ENCODE measurements at places on chromosomes 5 and 9.
A peak's percentile ranks its signal among the peaks of the same experiment; 100 is the strongest.

DNA sequence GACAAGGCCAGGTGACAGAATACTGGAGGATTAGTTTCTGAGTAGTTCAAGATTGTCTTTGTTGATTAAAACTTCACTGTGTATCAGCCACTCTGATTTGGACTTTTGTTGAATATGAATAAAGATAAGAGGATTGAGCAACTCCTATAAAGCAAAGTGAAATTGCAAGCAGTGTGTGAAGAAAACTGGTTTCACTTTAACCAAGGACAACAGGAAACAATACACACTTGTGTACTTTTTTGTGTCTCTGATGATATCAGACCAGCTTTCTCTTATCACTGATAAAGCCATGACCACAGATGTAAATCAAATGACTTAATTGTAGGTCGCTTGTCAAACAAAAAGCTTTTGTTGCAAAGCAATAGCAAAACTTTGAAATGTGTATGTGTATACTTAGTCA lies 268.6 kb downstream of the FER start:
- H3K36me3 ChIP-seq: no peaks in the 10 kb centered on the region
- no peak overlapping the region for H3K27ac ChIP-seq
- no peak for DNase-seq

DNA sequence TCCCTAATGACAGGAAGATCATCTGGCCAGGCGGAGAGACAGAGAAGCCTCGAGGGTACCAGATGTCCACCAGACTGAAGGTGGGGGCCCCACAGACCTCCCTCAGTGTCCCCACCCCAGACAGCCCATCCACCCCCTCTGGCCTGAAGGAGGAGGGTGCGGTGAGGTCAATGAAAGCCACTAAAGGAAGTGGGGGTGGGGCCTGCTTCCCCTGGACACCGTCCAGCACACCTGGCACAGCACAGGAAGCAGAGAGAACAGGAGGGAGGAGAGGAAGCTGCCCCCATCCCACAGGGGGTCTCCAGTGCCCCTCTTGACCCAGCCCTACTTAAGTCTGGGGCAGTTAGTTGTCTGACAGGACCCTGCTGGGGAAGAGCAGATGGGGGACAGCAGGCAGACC lies 11.2 kb downstream of the LRRC26 start:
- no peak overlapping the region for H3K27ac ChIP-seq
- no peak for DNase-seq
- H3K4me3 ChIP-seq: no peak overlapping the region
- peaks cover 41% of the 10 kb centered on the region for H3K4me1 ChIP-seq
- peaks cover 82% of the 10 kb centered on the region for H3K27me3 ChIP-seq

GRCh38 chr9:30348904-30349303 lies 2035.5 kb upstream of the ACO1 start:
- H3K27me3 ChIP-seq: no peaks in the 10 kb centered on the region

DNA sequence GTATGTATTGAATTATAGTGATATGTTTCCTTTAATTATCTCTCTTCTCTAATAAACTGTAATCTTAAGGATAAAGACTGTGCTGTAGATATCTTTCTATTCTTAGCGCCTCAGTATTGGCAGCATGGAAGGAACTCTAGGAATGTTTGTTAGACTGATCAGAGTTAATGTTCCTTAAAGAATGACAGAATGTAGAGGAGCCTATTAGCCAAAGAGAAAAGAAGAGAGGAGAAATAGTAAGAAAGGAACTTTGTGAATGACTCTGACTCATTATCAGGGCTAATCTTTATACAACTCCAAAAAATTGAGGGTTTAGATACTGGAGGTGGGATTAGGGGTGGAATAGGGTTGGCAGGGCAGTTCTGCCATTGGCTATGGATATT lies 59.0 kb upstream of the NUDT12 start:
- H3K36me3 ChIP-seq: no peaks in the 10 kb centered on the region
- H3K27me3 ChIP-seq: no peaks in the 10 kb centered on the region
- H3K4me3 ChIP-seq: no peak overlapping the region

DNA sequence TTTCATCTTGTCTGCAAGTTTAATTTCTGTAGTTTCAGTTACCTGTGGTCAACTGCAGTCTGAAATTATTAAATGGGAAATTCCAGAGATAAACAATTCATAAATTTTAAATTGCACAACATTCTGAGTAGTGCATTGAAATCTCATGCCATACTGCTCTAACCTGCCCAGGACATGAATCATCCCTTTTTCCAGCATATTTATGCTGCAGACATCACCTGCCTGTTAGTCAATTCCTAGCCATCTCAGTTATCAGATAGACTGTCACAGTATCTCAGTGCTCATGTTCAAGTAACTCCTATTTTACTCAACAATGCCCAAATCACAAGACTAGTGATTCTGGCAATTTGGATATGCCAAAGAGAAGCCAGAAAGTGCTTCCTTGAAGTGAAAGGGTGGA lies 223.0 kb upstream of the GRIA1 start:
- no peak overlapping the region for H3K27ac ChIP-seq
- no peaks in the 10 kb centered on the region for H3K27me3 ChIP-seq
- no peak for DNase-seq
- H3K36me3 ChIP-seq: no peaks in the 10 kb centered on the region
- no peak overlapping the region for H3K4me3 ChIP-seq

GRCh38 chr5:32312197-32312594 lies 543 bp downstream of the MTMR12 start:
- no peaks in the 10 kb centered on the region for H3K36me3 ChIP-seq
- H3K27ac ChIP-seq: peak overlapping the region; percentile 99
- H3K4me3 ChIP-seq: peak overlapping the region; percentile 99
